Stimulated activated CD8-positive, alpha-beta memory T cell treated with anti-CD3 and anti-CD28 coated beads, Interleukin-4, amount 100 ng/mL, for 1 hour (primary cell): ENCODE measurements at places on chromosomes 11 and 22.

DNA sequence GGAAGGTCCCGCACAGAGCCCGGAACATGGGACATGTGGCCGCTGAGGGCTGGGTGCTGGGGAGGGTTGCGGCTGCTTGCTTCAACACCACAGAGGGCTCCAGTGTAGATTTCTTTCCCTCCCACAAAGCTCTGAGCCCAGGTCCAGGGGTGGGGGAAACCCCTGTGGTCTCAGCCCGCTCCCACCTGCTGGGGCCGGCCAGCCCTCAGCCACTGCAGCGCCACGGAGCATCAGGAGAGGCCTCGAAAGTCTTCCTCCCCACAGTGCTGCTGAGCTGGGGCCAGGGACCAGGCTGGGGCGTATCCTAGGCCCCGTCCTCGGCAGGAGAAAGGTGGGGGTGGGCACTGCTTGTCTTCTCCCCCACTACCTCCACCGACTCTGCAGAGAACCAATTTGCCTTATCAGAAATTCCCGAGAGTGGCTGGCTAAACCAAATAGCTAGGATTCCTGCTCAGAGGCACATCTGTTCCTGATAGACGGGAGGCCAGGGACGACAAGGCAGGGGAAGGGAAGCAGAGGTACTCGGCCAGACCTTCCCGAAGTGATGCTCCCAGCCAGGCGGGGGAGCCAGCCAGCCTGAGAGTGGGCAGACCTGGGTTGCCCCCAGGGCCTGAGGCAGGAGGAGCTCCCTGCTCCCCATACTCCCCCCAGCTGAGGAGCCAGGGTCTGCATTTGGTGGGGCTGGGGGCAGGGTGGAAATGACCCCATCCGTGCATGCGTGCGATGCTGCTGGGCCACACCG is 18.7 kb downstream of the IGF2 start:
- no peak for DNase-seq

DNA sequence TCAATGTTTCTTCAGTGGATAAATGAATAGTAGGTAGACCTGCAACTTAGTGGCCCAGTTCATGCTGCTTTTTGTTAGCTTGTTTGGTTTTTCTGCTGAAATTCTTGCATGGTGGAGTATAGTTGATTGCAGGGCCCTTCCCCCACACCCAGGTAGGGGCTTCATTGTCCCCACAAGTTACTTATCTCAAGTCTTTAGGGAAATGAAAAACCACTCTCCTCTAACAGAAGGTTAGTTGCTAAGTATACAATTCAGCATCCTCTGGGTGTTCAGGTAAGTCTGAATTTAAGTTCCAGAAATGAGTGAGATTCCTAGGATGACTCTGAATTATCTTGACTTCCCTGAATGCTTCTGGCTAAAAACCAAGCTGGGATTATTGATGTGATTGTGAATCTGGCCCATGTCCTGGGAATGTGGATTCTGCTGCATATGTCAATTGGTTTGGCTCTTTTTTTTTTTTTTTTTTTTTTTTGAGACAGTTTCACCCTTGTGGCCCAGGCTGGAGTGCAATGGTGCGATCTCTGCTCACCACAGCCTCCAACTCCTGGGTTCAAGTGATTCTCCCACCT is 40.3 kb downstream of the BCL2L13 start:
- no peak for DNase-seq

- DNase-seq: no peak
Measured at GRCh38 chr11:35566885-35567284, 41.5 kb upstream of the PAMR1 start.

- no peak for DNase-seq
Measured at GRCh38 chr11:103069367-103069766, 22.6 kb downstream of the DCUN1D5 start.

DNA sequence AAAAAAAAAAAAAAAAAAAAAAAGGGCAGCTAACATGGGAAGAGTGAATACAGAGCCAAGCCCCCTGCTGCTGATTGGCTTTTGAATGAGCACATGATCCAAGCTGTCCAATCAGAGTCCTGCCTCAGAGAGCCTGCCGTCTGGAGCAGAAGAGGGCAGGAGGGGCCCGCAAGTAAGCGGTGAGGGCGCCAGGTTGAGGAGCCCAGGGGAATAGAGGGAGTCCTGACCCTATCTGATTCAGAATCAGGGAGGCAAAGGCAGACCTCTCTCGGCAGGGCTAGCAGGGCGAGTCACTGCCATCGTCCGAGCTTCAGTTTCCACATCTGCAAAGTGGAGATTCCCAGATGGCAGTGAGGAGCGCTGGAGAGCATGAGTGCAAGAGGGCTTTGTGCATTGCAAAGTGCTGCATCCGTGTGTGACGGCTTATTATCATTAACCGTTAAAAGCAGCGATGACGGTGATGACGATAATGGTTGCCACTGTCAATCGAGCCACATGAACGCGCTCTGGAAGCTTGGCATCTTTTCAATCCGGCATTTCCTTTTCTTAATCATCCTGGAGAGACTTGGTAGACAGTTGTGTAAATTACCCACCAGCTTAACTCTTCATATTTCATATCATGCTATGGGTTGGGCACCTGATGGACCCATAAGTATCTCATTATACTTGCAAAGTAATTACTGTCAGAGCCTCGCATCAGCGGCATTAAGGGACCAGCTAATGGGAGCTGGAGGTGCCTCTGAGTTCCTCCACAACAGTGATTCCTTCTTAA is 68.6 kb upstream of the ATXN10 start:
- DNase-seq: no peak

- no peak for DNase-seq
Measured at GRCh38 chr11:125078516-125079140, 15.5 kb downstream of the SLC37A2 start.

- no peak for DNase-seq
Measured at GRCh38 chr22:31148953-31149627, 8.8 kb upstream of the PLA2G3 start.

DNA sequence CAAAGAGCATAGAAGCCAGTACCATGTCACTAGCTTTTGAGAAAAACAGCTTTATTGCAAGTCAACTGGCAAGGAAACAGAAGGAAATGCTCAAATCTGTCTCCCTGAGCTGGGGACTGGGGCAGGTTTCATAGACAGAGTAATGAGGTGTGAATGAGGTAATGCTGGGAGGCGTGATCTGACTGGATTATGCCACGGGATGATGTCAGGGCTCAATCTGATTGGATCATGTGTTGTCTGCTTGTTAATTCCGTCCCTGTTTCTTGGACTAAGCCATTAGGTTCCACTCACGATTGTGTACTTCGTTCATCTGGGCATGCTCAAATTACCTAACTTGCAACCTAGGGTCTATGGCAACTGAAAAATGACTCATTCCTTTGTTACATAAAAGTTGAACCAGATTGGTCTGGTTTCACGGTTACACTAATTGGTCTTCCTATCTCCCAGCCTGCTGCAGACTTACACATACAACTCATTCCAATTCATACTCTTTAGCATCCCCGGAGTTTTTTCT is 20.2 kb upstream of the OR10A5 start:
- no peak for DNase-seq

- DNase-seq: no peak
Measured at GRCh38 chr11:66727282-66728037, 1.6 kb downstream of the SPTBN2 start.

DNA sequence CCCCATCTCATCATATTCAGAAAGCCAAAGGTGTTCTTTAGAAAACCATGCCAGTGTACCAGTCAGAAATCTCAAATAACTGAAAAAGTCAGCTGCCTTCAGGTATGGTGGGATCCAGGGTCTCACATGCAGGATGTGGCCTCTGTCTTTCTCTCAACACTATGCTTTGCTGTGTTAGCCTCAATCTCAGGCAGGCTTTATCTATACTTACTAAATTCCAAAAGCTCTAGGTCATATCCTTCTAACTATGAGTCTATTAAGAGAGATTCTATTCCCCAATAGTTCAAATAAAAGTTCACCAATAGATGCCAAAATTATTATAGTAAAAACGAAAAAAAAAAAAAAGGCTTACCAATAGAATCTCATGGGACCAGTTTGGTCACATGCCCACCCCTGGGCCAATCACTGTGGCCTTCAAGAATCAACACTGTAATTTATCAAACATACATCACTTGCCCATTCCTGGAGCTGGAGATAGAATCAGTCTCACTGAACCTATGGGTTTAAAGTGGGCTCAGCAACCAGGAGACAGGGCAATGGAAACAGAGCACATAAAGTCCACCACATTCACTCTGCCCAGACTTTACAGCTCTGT is 38.0 kb upstream of the APLNR start:
- no peak for DNase-seq

DNA sequence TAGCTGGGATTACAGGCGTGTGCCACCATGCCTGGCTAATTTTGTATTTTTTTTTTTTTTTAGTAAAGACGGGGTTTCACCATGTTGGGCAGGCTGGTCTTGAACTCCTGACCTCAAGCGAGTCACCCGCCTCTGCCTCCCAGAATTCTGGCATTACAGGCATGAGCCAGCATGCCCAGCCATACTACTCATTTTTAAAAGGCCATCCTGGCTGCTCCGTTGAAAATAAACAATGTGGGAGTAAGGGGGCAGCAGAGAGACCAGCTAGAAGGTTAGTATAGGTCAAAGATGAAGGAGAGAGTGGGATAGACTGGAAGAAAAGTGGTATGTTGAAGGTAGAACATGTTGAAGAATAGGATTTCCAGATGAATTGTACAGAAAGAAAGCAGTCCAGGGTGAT is 17.6 kb upstream of the LIN7C start:
- no peak for DNase-seq

DNA sequence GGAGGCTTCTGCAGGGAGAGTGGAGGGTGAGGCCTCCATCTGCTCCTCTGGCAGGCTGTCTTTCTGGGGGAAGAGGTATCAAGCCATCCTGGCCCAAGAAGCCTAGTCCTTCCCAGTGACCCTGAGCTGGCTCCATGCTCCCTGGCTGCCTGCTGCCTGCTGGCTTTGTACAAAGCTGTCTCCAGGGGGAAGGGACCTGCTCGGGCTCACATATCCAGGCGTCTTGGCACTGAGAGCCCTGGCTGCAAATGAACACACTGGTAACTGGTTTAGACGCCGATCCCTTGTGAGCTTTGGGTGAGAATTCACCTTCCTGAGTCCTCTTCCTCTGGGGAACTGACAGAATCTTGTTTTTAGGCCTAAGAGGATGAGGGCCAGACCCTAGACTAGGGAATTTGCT is 210.3 kb upstream of the ZBED5 start:
- no peak for DNase-seq

DNA sequence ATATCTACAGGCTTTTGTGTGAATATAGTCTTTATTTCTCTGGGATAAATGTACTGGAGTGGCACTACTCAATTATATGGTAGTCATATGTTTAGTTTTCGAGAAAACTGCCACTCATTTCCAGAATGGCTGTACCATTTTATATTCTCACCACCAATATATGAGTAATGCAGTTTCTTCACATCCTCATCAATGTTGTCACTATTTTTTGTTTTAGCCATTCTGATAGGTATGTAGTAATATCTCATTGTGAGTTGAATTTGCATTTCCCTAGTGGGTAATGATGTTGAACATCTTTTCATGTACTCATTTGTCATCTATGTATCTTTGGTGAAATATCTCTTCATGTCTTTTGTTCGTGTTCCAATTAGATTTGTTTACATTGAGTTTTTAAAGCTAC is 18.0 kb downstream of the ACRV1 start:
- DNase-seq: no peak
